H9 (cell line): ENCODE measurements at places on chromosomes 7 and 10.

DNA sequence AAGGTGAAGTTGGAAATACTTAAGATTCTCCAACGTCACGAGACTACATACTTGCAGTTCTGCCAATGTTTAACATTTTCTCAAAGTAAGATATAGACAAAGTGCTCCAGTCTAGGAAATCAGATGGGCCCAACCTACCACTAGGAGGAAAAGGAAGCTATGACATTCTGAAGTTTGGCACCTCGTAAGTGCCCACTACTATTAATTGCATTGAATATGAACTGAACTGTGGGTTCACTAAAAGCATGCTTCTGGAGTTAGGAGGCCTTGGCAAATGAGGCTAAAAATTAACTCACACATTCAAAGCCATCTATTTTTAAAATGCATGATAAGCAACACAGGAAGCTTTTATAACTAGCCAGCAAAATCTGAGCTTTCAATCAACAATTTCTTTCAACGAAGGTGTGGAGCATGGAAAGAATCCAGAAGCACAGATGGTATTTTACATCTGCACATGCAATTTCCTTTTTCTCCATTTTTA is 149.7 kb downstream of the LRRTM3 start:
- no peak for DNase-seq

DNA sequence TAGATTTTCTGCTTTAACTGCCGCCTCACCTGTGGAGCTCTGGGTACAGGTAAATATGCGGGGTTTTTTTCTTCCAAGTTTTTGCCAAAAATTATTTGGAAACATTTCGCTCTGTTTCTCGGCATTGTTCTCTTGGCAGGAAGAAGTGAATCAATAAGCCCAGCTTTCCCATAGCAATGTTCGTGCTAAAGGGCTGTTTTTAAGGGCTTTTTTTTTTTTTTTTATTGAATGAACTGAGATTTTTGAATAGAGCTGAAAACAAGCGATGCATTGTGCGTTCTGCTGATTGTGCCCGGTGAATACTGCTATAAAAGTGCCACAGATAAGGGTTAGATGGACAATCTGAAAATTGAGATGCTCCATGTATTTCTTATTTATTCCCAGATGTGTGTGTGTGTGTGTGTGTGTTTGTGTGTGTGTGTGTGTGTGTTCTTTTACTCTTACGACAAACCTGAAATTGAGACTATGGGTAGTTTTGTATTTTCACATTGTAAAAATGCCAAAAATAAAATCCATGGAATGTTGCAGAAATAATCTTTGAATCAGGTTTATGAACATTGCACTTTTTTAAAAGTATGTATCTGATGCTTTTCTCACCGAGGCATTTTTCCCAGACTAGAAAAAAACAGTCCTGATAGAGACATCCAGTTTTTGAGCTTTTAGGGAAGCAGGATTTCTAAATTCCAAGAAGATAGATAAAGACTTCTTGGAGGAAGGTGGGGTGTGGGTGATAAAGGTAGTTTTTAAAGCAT is 30.5 kb downstream of the KIAA1217 start:
- no peak for DNase-seq

- no peak for DNase-seq
Observed at GRCh38 chr7:28904578-28905048, 53.5 kb downstream of the TRIL start.

DNA sequence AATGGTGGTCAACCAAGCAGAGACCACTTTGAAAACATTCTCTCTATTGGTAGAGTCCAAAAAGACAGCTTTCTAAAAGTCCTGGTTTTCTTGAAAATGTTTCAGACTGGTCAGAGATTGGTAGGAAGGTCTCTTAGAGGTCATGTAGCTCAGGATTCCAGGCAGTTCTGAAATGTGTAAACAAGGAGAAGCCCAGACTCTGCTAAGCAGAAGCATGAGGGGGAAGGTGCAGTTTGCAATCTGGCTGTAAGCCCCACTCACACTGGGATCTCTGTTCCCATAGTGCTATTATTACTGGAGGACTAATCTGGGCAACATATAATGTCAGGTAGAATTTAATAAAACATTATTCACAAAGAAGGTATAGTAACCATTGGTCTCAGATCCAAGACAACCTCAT is 101.1 kb downstream of the MAGI2 start:
- DNase-seq: no peak

GRCh38 chr7:51253157-51253556 is 63.5 kb downstream of the COBL start:
- DNase-seq: no peak

DNA sequence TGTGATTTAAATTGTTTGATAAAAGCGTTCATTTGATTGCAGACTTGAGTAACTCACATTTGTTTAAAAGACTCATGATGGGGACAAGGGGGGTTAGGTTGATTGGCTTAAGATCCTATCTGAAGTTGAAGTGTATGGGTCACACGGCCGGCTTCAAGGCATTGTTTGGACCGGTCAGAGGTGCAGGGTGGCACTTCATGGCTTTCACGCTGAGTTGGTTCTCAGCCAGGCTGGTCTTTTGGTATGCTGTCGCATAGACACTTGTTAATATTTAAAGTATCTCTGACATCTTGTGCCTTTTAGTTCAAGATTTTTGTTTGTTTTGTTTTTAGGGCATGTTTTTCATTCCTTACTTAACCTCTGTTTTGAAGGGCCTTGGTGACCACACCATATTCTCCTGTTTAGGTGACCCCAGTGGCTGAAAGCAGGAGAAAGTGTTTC is 58.1 kb downstream of the CCNY start:
- DNase-seq: no peak

- no peak for DNase-seq
Observed at GRCh38 chr10:21238717-21239116, 286.8 kb downstream of the SKIDA1 start.

DNA sequence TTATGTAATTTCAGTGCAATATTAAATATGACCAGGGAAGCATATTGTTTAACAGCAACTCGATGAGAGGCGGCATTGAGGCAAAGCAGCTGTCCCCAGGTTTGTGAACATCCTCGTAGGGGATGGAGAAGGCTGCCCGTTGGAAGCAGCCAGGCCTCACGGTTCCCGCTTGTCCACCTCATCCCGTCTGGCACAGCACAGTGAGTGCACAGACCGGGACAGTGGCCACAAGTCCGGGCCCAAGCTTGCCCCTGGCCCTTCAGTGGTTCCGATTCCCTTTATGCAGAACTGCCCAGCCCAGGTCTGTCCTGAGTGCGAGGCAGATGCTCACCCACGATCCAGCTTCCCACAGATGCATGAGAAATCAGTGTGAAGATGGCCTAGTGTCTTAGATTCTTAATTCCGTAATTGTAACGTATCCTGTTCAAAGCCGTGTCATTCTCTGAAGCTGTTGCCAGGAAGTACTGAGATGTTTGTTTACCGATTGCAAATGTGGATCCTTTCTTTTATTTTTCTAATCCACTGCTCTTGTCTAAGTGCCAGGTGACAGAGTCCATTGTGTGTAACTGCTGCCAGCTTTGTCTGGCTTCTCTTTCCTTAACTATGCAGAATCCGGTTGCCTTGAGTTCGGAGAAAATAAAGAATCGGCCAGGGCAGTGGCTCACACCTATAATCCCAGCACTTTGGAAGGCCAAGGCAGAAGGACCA is 35.5 kb downstream of the PFKP start:
- no peak for DNase-seq

GRCh38 chr7:16753932-16754855 is 639 bp downstream of the TSPAN13 start:
- DNase-seq: peak; percentile 71

GRCh38 chr7:101740981-101741725 is 76.3 kb upstream of the CUX1 start:
- DNase-seq: no peak

DNA sequence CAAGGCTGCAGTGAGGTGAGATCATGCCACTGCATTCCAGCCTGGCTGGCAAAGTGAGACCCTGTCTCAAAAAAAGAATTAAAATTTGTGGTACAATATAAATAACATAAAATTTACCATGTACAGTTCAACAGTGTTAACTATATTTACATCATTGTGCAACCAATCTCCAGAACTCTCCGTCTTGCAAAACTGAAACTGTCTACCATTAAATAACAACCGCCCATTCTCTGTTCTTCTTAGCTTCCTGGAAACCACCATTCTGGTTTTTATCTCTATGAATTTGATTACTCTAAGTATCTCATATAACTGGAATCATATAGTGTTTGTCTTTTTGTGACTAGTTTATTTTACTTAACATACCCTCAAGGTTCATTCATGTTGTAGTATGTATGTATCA is 167.6 kb downstream of the AUTS2 start:
- DNase-seq: no peak

DNA sequence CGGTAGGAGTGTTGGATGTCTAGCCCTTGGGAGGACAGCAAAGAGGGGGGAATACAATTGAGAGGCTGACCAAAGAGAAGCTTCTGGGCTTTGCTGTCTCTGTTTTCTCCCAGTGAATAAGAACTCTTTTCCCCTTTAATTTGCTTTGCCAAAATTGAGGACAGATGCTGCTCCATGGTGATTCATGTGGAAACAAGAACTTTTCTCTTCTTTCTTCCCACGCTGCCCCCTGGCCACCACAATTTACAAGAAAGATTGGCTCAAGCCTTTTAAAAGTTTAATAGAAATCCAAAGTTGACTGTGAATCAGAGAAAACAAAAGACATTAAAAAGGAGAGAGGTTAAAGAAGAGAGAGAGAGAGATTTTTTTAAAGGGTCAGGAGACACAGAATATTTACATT is 49.0 kb downstream of the PRR15 start:
- DNase-seq: no peak

DNA sequence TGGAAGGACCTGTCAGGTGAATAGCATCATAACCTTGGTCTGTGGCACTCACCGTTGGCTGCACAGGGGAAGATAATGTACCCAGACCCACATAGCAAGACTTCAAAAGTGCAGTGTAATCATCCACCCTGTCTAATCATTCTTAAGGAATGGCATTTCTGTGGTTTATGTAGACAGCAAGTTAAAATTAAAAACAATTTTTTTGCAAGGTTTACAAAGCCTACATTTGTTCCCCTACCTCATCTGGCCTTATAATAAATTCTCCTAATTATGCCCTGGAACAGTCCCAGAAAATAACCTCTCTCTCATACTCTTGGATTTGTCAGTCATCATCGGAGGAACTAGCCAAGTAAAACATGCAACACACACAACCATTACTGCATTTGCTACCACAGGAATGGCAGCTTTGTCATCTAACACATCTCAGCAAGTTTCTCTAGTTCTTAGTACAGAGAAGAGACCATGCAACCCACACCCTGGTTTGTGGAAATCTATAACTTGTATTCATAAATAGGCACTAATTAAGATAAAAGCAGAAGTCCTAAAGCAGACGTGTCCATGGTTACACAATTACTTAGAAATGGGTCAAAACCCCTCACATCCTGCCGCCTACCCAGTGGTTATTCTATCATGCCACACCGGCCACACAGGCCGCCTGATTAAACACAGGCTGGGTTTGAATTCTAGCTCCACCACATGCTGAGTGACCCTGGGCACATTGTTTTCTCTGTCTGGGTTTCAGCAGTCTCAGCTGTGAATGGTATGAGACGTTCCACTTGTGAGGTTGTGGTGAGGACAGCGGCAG is 19.1 kb downstream of the ABLIM1 start:
- DNase-seq: no peak

DNA sequence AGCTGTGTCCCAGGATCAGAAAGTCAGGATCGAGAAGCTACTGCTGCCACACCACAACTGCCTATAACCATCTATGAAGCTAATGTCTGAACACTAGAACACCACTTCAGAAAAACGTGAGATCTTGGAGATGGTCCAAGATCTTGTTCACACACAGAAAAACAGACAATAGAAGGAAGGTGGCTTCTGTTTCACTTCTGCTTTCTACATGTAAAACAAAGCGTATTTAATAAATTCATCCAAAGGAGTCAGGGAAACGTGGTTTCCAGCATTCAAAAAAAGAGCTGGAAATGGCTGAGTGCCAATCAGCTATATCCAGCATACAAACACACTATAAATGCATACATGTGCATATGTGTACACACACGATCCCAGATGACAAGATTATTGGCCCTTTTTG is 70.2 kb upstream of the CCDC71L start:
- no peak for DNase-seq

DNA sequence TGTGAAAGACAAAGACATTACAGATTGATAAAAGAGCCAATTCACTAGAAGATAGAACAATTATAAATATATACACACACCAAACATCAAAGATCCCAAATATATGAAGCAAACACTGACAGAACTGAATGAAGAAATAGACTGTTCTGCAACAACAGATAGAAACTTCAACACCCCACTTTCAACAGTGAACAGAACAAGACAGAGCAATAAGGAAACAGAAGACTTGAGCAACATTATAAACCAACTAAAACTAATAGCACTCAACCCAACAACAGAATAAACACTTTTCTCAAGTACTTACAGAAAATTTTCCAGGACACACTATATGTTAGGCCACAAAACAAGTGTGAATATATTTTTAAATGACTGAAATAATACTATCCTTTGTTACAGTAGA is 10.9 kb downstream of the CDCA7L start:
- no peak for DNase-seq
